Hypothalamus (tissue), 51 donors: ENCODE measurements at places on chromosomes 16 and 17.

- no peak for DNase-seq
Observed at GRCh38 chr16:53769787-53770186, 65.8 kb downstream of the FTO start.

GRCh38 chr17:75077496-75078283 lies 10.1 kb upstream of the SLC16A5 start:
- peak; percentile 44 for DNase-seq

DNA sequence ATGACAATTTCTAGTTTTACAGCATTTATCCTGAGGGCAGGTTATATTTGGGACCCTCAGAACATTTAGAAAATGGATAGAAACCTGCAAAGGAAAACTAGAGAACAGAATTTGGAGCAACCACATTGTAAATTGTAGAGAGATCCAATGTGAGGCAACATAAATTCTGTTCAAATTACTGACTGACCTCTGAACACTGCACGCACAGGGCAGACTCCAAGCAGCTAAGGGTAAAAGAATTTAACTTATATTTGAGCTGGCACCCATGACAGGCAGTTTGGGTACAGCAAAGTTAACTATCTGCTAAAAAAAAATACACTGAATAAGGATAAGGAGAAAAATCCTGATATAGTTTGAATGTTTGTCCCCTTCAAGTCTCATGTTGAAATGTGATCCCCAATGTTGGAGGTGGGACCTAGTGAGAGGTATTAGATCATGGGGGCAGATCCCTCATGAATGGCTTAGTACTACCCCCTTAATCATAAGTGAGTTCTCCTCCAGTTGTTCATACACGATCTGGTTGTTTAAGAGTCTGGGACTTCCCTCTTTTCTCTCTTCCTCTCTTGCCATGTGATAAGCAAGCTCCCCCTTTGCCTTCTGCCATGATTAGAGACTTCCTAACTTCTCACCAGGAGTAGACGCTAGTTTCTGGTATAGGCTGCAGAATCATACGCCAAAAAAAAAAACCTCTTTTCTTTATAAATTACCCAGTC lies 75.7 kb downstream of the FBXL20 start:
- no peak for DNase-seq

DNA sequence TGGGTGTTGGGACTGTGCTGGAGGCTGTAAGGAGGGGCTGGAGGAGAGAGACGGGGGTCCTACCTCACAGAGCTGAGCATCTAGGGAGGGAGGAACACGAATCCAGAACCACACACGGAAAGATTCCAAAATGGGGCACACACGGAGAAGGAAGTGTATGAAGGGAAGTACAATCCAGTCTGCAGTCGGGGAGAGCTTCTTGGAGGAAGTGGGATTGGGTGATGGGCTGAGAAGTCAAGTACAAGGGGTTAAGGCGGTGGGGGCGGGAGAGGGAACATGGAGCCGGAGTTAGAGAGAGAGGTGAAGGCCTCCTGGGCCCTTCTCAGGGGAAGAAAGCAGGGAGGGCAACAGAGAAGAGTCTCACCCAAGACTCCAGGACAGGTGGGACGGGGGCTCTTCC lies 107.5 kb upstream of the CREBBP start:
- DNase-seq, result no peak

- DNase-seq, result no peak
Observed at GRCh38 chr16:86088816-86089215, 189.9 kb downstream of the IRF8 start.

GRCh38 chr16:11329071-11329491 lies 16.2 kb upstream of the RMI2 start:
- DNase-seq, result no peak

- no peak for DNase-seq
Observed at GRCh38 chr16:54282202-54282927, 4.2 kb downstream of the IRX3 start.

DNA sequence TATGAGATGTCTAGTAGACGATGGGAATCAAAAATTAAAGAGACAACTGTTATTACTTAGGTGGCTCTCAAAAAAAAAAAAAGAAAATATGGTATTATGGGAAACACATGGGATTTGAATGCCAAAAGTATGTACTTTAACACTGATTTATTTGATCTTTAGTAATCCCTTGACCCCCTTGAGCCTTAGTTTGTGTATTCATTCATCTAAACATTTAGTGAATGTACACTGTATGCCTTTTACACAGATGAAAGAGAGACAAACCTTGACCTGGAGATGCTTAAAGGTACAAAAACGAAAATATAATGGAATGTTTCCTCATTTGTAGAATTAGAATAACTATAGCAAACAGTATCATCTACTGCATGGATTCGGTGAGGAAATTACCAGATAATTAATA lies 38.6 kb upstream of the NETO2 start:
- DNase-seq, result no peak

GRCh38 chr17:82848022-82848592 lies 8.3 kb upstream of the ZNF750 start:
- no peak for DNase-seq

DNA sequence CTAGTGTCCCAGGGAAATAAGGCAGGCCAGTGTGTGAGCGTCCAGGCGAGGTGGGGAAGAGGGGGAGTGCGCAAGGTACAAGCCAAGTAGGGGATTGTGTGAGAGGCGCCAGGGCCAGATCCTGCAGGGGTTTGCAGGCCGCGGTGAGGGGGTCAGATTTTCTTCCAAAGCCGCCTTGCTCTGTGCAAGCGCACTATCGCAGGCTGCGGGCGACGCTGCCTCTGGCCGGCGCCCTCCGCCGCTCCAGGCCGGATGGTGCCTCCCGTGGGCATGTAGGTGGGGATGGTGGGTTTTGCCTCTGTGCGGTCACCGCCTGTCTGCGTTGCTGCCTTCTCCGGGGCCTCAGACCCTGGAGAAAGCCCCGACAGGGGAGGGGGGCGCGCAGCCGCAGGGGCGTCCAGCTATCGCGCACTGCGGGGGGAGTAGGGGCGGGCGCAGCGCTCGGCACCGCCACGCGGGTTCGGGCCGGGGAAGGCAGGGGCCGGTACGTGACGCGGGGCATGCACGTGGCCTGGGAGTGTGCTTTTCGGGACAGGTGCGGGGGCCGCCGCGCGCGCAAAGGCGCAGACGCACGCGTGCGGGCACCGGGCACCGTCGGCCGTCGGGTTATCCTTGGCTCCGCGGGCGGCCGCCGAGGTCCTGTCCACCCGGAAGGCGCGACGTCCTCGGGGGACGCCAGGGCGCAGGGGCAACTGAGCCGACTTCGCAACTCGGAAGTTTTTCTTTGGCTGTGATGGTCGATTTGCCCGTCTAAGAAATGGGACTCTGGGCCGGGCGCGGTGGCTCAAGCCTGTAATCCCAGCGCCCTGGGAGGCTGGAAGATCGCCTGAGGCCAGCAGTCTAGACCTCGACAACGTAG lies 1.1 kb upstream of the HAPSTR1 start:
- DNase-seq, result no peak

- DNase-seq, result no peak
Observed at GRCh38 chr16:75481475-75481874, 13.8 kb downstream of the CHST6 start.

- DNase-seq, result no peak
Observed at GRCh38 chr16:65782611-65783600, 583.6 kb upstream of the CDH5 start.

GRCh38 chr16:25996052-25996451 lies 304.3 kb downstream of the HS3ST4 start:
- no peak for DNase-seq

- DNase-seq, result no peak
Observed at GRCh38 chr16:88649924-88650748, 717 bp downstream of the CYBA start.

DNA sequence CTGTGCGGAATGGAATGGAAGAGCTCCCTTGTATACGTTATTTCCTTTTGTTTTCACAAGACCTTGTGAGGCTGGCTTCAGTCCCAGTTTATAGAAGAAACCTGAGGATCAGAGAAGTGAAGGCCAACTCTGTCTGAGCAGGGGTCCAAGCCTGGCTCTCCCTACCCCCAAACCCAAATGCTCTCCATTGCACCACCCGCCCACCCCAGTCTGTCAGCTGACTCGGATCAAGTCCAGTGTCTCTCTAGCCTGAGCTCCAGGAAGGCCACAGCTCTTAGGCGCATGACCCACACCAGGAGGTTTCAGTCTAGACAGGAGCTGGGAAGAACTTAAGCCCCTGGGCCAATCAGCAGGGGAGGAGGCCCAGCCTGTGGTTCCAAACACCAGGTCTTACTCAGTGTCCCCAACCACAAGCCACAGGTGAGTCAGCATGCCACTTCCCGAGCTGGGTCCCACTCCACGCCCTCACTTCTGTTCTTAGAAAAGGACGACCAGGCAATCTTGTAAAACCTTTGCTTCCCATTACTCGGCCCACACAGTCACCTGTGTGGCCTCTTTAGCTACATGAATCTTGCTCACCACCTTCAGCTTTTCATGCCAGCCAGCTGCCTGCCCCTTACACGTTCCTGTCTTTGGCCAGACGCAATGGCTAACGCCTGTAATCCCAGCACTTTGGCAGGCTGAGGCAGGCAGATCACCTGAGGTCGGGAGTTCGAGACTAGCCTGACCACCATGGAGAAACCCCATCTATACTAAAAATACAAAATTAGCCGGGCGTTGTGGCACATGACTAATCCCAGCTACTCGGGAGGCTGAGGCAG lies 27.8 kb downstream of the TK2 start:
- DNase-seq, result no peak

GRCh38 chr16:57146040-57146647 lies 39.7 kb downstream of the PSME3IP1 start:
- DNase-seq, result no peak

GRCh38 chr16:79097771-79098170 lies 502.8 kb downstream of the MAF start:
- DNase-seq, result no peak

GRCh38 chr16:84806256-84806889 lies 13.4 kb upstream of the CRISPLD2 start:
- DNase-seq, result no peak

- DNase-seq, result no peak
Observed at GRCh38 chr17:34770586-34770985, 190.7 kb downstream of the CCT6B start.

DNA sequence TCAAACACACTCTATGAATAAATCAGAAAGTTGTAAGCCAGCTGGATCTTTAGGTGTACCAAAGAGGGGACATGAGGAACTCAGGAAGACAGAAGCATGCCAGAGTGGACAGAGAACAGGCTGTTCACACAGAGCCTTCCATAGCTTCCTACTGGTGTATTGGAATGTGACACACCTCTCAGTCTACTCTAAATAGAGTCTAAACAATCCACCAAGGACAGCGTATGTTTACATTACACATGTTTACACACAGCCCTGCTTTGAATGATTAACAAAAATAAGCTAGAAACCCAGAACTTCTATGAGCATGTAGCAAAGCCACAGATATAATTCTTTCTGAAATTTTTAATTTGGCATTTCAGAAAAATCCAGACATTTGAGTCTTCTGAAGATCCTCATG lies 1279.0 kb upstream of the CDH8 start:
- no peak for DNase-seq

DNA sequence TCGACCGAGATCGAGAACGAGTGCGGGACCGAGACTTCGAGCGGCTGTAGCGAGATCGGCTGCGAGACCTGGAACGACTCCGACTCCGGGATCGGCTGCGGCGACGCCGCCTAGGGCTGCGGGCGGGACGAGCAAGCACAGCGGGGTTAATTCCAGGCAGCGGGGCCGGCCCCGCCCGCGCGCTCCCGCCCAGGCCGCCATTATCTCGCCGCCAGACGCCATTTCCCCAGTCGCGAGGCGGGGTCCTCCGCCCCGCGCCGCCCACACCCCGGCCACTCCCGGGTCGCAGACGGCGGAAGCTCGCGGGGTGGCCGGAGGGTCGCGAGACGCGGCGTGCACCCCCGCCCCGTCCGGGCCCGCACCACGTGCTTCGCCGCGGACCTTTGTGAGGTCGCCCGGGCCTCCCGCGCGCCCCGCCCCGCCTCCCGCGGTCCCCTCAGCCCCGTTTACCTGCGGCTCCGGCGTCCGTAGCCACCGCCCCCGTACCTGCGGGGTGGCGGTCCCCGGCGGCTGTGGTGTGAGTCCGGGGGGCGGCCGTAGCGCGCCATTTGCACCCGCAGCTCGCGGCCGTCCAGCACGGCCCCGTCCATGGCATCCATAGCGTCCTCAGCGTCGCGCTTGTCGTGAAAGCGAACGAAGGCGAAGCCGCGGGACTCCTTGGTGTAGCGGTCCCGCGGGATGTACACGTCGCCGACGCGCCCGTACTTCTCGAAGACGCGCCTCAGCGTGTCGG lies 616 bp downstream of the SRSF2 start:
- peak; percentile 63 for DNase-seq

- no peak for DNase-seq
Observed at GRCh38 chr17:19805006-19805405, 56.9 kb upstream of the ALDH3A1 start.

DNA sequence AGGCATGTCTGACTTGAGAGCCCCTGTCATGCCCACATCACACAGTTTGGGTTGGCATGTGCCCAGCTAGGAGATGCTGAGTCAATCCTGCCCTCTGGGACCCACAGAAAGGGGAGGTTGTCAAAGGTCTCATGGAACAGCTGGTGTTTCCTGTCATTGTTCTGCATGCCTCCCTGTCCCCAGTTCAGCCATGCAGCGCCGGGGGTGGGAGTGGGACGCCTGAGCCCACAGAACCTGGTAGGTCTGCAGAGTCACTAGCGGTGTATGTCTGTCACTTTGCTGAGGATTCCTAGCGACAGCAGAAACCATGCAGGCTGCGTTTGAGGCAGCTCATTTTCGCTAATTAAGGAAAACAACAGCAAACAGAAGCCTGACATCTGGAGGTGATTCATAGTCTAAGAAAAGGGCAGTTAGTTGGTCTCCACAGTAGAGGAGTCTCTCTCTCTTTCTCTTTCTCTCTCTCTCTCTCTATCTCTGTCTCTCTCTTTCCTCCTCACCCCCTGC lies 19.6 kb upstream of the CCL1 start:
- no peak for DNase-seq

- no peak for DNase-seq
Observed at GRCh38 chr17:5661491-5662125, 77.3 kb upstream of the NLRP1 start.

- no peak for DNase-seq
Observed at GRCh38 chr17:79340333-79341221, 266.0 kb downstream of the ENGASE start.

- no peak for DNase-seq
Observed at GRCh38 chr16:72946474-72947194, 101.3 kb downstream of the ZFHX3 start.

DNA sequence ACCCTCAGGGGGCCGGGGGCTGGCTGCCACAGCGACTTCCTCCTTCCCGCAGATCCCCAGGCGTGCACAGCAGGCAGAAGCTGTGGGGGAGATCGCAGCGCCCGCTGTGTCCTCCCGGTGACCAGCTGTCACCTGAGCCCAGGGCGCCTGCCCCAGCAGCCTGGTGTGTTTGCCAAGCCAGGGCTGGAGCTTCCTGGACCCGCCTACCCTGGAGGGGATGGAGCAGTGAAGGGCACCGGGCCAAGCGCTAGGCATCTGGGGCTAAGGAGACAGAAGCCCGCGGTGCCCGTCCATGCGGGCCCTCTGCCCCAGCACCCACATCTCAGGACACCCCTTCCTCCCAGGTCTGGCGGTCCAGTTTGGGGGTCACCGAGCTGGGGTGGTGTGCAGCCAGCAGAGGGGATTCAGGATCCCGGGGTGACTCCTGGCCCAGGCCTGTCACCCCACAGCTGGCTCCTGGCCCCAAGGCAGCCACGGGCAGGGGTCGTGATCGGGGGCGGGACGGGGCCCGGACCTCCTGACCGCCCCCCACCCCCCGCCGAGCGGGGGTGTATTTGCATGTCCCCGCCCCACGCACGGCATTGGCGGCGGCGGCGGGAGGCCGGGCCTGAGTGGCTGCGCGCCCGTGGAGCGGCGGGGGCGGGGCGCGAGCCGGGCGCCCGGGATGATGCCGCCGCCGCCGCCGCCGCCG lies at the start of gene RAB26:
Gene RAB26 (plus strand): TSS at position 645 of the 691 bp plus-strand sequence. CDS start 159 bp downstream, outside the sequence.
- DNase-seq, result no peak

GRCh38 chr17:61485067-61485775 lies 33.0 kb downstream of the TBX4 start:
- no peak for DNase-seq

GRCh38 chr16:87160701-87161337 lies 156.4 kb downstream of the C16orf95 start:
- DNase-seq, result no peak
